ENCODE measurements at places on chromosomes 1 and 21.
A peak's percentile ranks its signal among the peaks of the same experiment; 100 is the strongest.

DNA sequence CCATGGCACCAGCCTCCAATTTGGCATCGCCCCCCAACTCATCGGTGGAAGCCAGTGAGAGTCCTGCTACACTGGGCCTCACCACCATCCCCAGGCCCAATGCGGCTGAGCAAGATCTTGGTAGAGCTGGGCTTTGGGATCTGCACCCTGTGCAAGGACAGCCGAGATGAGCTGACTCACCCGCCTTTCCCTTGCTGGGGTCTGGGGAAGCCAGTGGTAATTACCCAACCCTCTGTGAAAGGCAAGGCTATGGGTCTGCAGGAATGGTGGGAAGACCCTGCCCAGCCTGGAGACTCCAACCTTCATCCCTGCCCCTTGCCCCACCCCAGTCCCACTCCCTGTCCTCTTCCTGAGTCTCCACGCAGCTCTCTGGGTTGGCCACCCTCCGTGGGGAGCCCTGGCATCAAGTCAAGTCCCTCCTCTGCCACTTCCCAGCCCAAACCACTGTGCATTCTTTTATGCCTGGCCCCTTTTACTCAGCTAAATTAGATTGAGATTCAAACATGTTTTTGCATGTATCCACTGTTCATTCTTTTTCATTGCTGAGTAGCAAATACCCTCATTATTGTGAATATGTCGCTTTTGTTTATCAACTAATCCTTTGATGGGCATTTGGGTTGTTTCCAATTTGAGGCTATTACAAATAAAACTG lies 8.8 kb downstream of the SMCP start:
- DNase-seq, result no peak

DNA sequence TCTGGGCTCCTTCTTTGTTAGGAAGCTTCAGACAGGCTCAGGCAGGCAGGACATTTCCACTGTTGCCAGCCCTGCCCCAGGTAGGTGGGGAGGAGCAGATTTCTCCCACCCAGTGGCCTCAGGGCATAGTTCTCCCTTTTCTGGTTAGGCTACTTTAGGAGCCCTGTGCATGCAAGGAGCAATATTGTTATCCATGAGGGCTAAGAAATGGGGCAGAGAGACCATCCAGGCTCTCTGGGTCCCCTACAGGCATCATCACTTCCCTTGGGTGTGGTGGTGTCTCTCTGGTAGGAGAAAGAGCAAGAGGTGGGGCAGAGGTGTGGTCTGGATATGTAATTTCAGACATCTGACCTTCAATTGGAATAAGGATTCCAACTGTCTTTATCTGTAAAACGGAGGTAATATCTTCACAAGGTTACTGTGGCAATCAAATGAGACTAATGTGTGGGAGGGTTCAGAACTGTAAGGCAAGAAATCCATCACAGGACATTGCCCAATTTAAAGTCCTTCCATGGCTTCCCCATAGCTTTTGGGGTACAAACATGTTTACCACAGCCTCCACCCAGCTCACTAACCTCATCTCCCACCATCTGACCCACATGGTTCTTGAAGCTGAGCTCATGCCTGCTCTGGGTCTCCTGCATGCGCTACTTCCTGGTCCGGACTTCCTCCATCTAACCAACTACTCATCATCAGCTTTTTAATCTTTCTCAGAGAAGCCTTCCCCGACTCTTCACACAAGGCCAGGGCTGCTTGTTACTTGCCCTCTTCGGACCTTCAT lies 26.1 kb downstream of the PCAT6 start:
- no peak for DNase-seq

- DNase-seq, result no peak
Measured at GRCh38 chr1:12343823-12344487, 114.1 kb downstream of the VPS13D start.

- peak; percentile 73 for DNase-seq
Measured at GRCh38 chr1:53393325-53393792, 65.5 kb upstream of the LRP8 start.

DNA sequence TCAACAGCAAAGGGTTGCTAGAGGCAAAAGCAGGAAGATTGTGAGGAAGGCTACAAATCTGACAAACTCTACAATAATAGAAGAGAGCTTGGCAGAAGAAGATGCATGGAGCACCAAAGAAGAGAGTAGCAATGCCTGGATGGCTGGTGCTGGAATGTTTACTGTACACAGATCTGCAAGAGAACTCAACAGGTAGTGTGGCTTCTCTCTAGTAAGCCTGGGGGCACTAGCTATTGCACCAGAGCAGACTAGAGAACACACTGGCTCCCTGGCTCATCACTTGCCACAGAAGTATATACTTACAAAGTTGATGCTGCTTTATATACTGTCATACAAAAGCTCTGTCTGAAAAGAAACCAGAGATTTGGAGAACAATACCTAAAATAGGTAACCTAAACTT lies 475.0 kb upstream of the NCAM2 start:
- no peak for DNase-seq

- no peak for DNase-seq
Measured at GRCh38 chr1:152946651-152947256, at the start of gene SPRR5. SPRR5 (plus strand) TSS chr1:152947206; CDS start chr1:152948555, 1,349 bp downstream.

Data from left lung (tissue), 14 donors.